ENCODE measurements at places on chromosomes 11 and 22.
A peak's percentile ranks its signal among the peaks of the same experiment; 100 is the strongest.

DNA sequence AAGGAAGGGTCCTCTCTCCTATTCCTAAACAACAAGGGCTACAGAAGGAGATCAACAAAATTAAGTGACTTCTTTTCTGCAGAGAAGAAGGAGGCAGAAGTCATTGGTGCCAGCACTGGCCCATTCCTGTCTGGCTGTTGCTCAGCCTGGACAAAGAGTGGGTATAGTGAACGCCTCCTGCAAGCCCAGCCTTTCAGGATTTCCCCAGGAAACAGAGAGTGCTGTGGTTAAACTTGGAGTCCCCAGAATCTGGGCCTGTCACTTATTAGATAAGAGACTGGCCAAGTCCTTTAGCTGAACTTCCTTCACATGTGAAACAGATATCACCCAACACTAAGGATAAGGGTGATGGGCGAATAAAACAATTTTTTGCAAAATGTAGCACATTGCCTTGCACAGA is 10.9 kb downstream of the TST start:
- DNase-seq: no peak

DNA sequence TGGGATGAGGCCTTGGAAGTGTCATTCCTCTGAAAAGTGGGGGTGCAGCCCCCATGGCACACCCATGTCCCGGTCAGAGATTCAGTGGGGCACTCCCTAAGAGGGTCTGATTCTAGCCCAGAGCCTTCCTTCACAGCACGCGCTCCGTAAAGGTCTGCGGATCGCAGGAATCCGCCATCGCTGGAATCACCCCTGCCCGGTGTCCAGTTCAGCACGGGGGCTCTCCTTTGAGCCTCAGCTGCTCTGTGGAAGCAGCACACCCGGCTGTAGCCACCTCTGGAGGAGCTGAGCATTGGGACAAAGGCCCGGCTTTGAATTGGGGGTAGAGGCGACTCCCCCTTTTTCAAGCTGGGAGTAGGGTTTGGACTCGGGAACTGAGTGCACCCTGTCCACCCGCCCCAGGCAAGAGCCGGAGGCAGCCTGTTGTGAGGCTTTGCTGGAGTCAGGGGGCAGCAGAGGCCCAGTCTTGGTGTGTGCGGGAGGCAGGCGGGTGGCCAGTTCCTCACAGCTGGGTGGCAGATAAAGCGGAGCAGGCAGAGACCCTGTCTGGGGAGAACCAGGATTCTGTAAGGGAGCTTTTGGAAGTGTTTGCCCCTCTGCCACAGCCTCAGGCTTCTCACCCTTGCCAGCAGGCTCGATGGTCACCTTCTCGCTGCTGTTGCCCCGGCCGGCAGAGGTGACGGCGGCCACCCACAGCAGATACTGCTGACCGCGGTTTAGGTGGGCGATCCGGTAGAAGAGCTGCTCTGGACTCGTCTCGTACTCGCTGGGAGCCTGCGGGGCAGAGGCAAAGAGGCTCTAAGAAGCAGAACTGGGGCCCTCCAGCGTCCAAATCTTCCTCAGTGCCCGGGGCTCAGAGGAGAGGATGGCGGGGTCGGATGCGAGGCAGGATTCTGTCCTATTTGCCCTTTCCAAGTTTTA is 115.9 kb downstream of the CEP164 start:
- DNase-seq: peak; percentile 34

DNA sequence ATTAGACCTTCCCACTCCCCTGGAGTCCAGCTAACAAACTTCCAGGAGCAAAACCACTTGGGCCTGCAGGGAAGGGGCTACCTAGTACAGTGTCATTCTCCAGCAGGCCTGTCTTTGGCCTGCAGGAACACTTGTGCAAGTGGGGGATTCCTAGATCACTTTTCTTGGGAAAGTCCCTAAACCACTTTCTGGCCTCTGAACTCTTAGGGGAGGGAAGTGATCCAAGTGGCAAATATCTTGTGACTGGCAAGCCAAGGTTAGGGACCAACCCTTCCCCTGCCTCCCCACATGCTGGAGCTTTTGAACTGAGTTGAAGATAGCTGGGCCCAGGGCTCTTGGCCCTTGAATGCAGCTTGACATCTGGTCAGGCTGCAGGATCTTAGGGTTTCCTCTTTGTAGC is 17.2 kb downstream of the PPFIBP2 start:
- no peak for DNase-seq

- no peak for DNase-seq
These were observed 15.1 kb upstream of the SPON1 start for GRCh38 chr11:13947379-13947778.
